ENCODE measurements at places on chromosomes 6 and 20. TPM values are rescaled to one million over a fixed set of nuclear protein-coding genes. Genes with fewer than 3 reads are reported as not detected.

The LSM2 gene
- total RNA-seq = 95.7 TPM

The THBS2 gene
- 216 TPM for total RNA-seq

The SYCP2 gene
- total RNA-seq = 0.04 TPM

The ARG1 gene
- not detected for total RNA-seq

The BPIFA1 gene
- not detected for total RNA-seq

The AFG1L gene
- 3.0 TPM for total RNA-seq

The OR2B2 gene
- not detected for total RNA-seq

The CYP39A1 gene
- total RNA-seq = 1.8 TPM

The SPATS1 gene
- not detected for total RNA-seq

The LPA gene
- total RNA-seq = not detected

The CSE1L gene
- 186 TPM for total RNA-seq

The SLCO4A1 gene
- total RNA-seq = 0.38 TPM

The NUP153 gene
- total RNA-seq = 24.6 TPM

The CNBD2 gene
- total RNA-seq = 2.2 TPM

The HAO1 gene
- total RNA-seq = not detected

The GGTLC1 gene
- not detected for total RNA-seq

The RNF217 gene
- total RNA-seq = 8.7 TPM

The IDH3B gene
- total RNA-seq = 142 TPM

The TRIM15 gene
- total RNA-seq = not detected

The B4GALT5 gene
- total RNA-seq = 13.0 TPM

The RBPJL gene
- not detected for total RNA-seq

The SDHAF4 gene
- 12.9 TPM for total RNA-seq

The TFAP2A gene
- total RNA-seq = 28.4 TPM

The SIRPG gene
- total RNA-seq = not detected

The DEFB116 gene
- total RNA-seq = not detected

The OLIG3 gene
- total RNA-seq = not detected

The BMP2 gene
- total RNA-seq = 5.6 TPM

The STMND1 gene
- not detected for total RNA-seq

The FAM209B gene
- total RNA-seq = not detected

The RAET1E gene
- 1.7 TPM for total RNA-seq

The HLA-E gene
- 122 TPM for total RNA-seq

The PEX7 gene
- total RNA-seq = 10.1 TPM

The F13A1 gene
- total RNA-seq = not detected

The ADGRF5 gene
- total RNA-seq = not detected

The TMEM244 gene
- not detected for total RNA-seq

The TMEM217 gene
- total RNA-seq = 0.23 TPM

The SCGN gene
- total RNA-seq = not detected

The PTPRK gene
- 46.3 TPM for total RNA-seq

The RIN2 gene
- 61.5 TPM for total RNA-seq

The DLL1 gene
- total RNA-seq = 19.4 TPM

The COL9A3 gene
- 6.2 TPM for total RNA-seq

The RBCK1 gene
- total RNA-seq = 417 TPM

The SLC22A23 gene
- total RNA-seq = 12.7 TPM

The PTPRT gene
- under 0.01 TPM for total RNA-seq

The OR2H2 gene
- not detected for total RNA-seq

The HCRTR2 gene
- total RNA-seq = not detected

Measured in hair follicular keratinocyte (primary cell).